ENCODE measurements at places on chromosomes 12 and 14.

DNA sequence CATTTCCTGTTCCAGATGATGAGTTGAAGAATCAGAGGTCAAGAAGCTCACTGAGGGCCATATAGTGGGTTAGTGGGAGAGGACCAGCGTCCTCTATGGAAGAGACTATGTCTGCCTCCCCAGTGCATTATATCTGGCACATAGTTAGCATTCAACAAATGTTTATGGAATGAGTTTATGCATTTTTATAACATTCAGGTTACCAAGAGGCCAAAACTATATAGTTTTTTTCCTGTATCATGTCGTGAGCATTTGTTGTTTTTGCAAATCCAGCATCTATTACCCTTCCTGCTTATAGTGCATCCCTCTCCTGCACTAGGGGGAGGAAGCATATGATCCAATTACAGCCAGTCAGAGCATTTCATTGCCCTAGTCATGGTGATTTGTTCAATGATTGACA lies 60.6 kb downstream of the SUDS3 start:
- DNase-seq, result no peak

- DNase-seq, result no peak
Measured at GRCh38 chr12:55681142-55682077, 26.3 kb downstream of the ITGA7 start.

GRCh38 chr14:24475261-24475660 lies 32.7 kb upstream of the SDR39U1 start:
- no peak for DNase-seq

DNA sequence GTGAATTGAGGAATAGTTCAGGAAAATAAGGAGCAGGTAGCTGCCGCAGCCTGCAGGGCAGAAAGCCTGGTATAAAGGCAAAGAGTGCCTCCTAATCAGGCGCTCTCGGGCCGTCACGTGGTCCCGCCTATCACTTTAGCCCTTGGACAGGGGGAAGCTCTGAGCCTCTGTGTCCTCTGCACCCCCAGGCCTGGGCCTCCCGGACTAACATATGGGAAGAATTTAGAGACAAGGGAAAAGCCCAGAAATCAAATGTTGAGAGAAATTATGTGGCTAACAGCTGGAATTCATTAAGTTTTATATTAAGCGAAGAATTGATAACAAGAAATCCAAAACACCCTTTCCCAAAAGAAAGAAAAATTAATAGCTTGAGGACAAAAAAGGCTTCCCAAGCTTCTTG lies 417.7 kb downstream of the ATP23 start:
- DNase-seq, result no peak

GRCh38 chr14:76078501-76078900 lies 73.2 kb upstream of the GPATCH2L start:
- DNase-seq, result no peak

GRCh38 chr14:65348137-65348536 lies 64.4 kb upstream of the FUT8 start:
- no peak for DNase-seq

GRCh38 chr12:83128540-83128939 lies 441.8 kb downstream of the TMTC2 start:
- DNase-seq, result no peak

DNA sequence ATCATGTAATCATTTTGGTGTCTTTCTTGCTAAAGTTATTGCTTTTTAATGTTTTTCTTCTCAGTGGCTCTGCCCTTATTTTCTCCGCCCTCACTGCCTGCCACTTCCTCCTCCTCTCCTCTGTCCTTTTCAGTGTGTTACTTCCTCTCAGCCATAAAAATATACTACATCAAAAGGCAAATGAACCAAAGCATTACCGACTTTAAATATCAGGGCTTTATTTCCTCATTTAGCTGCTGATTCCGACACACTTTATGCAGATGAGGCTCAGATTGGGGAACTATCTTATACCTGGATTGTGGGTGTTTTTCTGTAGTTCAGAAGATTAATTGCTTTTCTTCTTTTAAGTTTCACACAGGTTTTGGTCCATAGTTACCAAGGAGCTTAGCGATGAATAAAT lies 118.1 kb downstream of the CMAS start:
- DNase-seq, result no peak

DNA sequence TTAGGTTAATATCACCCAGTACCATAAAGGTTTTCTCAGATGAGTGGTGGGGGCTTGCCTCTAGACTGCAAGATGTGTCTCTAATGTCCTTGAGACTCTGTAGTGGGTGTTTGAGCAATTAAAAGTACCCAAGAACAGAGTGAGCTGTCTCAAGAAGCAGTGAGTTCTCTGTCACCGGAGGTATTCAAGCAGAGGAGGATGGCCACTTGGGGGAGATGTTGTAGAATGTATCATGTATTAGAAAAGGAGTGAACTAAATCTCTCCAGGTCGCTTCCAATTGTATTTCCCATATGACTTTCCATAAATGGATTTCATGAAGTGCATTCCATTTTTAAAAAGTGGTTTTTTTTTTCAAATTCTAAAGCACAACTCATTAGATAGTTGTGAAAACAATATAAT lies 35.0 kb downstream of the SLC17A8 start:
- no peak for DNase-seq

DNA sequence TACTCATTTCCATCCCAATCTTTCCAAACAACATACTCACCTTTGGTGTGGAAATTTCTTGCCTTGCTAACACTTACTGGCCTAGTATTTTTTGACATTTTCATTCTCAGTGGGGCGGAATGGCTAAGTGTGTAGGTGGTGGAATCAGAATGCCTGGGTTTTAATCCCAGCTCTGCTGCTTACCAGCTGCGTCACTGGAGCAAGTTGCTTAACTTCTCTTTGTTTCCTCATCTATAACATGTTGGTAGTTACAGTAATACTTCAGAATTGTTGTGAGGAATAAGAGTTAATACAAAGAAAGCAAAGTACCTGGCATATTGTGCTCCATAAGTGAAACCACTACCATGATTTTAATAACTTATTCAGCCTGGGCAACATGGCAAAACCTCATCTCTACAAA lies 3.0 kb upstream of the FAM177A1 start:
- DNase-seq, result no peak

- no peak for DNase-seq
Measured at GRCh38 chr14:77580964-77581505, 35.4 kb downstream of the SPTLC2 start.

DNA sequence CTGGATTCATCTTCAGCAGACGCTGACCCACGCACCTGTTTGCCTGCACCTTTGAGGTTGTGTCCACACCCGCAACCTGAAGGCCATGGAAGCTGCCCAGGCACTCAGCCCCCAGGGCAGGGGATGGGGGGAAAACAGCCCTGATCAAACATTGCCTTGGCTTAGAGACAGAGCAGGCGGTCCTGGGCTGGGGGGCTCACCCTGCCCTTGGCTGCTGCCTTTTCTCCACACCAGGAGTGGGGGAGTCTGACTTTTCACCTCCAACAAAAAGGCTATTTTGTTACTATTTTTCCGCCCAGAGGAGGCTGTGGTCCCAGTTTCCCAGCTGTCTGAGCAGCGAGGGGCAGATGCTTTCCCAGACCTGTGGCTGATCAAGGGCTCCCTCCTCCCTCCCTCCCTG lies 24.2 kb downstream of the BCL11B start:
- DNase-seq, result no peak

- DNase-seq, result no peak
Measured at GRCh38 chr12:55760663-55761062, 17.7 kb downstream of the GDF11 start.

GRCh38 chr12:46214668-46215436 lies 54.0 kb downstream of the SLC38A1 start:
- DNase-seq, result no peak

- no peak for DNase-seq
Measured at GRCh38 chr12:50411051-50411660, 10.5 kb downstream of the LARP4 start.

DNA sequence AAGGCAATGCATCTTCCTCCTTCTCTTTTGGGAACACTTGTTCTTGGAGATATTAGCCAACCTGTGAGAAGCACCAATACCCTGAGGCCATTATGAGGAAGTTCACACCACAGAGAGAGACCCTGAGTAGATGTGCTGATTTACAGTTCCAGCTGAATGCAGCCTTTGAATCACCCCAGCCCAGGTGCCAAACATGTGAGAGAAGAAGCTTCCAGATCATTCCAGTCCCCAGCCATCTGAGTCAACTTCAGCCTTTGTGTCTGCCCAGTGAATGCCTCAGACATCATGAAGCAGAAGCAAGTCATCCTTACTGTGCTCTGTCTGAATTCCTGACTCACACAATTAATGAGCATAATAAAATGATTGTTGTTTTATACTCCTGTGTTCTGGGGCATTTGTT lies 25.1 kb downstream of the C12orf42 start:
- DNase-seq, result no peak

DNA sequence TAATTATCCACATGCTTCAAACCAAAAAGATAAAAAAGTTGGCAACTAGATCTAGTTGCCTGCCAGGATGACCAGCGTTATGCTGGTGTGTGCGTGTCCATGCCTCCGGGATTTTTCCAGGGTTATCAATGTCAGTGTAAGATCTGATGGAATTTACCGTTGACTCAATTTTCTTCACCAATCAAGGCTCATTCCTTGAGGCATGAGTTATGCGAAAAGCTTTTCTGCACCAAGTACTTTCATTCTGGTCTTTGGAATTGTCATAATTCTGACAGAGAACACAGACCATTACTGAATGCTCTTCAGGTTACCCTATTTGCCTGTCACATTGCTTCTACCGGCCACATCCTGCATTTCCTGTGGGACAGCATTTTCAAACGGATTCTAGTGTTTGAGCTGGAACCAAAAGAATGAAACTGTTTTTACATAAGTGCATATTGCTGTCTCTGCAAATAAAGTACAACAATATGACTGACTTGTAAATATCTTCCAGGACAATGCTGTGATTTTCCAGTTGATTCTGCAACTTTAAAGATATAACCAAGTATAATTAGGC lies 91.8 kb downstream of the DUSP16 start:
- DNase-seq, result no peak

DNA sequence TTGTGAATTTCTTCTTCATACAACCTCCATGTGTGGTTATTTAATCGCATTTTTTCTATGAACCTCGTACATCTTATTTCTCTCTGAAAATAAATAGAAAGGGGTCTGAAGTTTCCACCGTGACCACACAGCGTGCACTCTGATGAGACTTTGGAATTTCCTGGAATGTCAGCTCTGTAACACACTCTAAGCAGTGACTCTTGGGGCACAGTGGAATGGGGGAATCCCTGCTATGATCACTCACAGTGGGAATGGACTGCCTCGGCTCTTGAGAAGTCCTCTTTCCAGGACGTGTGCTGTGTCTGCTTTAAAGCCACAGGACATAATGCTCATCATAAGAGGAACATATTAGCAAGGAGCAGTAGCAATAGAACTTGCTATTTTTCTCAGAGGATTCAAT lies 416.2 kb downstream of the EGLN3 start:
- DNase-seq, result no peak

GRCh38 chr12:2363836-2364609 lies 311.2 kb downstream of the CACNA1C start:
- no peak for DNase-seq

- DNase-seq, result no peak
Measured at GRCh38 chr12:132214891-132215290, 70.6 kb downstream of the NOC4L start.

DNA sequence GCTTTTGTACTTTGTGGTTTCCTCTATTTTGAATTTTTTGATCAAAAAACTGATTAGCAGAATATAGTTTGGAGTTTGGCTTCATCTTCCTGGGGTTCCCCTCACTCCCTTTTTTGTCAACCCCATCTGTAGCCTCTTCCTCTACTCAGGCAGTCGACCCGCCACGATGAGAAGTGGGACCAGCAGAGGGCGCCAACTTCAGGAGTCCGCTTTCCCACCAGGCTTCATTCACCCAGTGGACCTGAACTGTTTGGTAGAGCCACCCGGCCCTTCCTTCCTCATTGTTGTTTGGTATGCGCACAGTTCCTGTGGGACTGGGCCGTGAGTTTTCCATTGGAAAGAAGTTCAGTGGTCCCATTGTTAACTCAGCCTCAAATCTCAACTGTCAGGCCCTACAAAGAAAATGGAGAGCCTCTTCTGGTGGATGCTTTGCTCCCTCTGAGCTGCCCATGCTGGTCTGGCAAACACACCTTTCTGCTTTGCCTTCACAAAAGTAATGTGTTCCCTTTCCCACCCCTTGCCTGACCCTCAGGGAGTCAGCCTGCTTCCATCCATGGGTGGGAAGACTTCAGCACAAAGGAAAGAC lies 21.7 kb downstream of the TMBIM6 start:
- peak; percentile 51 for DNase-seq

DNA sequence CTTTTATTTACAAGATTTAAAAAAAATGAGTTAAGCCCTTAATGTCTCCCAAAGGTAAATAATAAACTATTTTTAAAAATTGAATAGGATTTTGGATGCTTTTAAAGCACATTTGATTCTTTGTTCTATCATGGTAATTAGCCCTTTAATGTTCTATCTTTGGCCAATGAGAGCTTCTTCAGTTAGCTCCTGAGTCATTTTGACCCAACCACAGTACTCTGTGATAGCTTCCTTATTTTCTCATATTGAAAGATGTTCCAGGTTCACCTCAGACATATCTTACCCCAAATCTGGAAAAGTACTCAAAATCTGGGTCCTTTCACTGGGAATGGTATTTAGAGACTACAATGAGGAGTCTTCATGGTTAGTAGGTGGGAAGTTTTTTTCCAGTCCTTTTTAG lies 98.0 kb downstream of the MYRFL start:
- DNase-seq, result no peak

GRCh38 chr12:92695577-92695976 lies 7.2 kb upstream of the PLEKHG7 start:
- DNase-seq, result no peak

GRCh38 chr14:53042480-53042879 lies 91.6 kb upstream of the FERMT2 start:
- DNase-seq, result no peak

- DNase-seq, result no peak
Measured at GRCh38 chr12:110001596-110001995, 2.4 kb downstream of the ANKRD13A start.

- no peak for DNase-seq
Measured at GRCh38 chr12:27199638-27200300, 44.3 kb upstream of the STK38L start.

- no peak for DNase-seq
Measured at GRCh38 chr12:124044809-124045321, 71.8 kb downstream of the ZNF664 start.

DNA sequence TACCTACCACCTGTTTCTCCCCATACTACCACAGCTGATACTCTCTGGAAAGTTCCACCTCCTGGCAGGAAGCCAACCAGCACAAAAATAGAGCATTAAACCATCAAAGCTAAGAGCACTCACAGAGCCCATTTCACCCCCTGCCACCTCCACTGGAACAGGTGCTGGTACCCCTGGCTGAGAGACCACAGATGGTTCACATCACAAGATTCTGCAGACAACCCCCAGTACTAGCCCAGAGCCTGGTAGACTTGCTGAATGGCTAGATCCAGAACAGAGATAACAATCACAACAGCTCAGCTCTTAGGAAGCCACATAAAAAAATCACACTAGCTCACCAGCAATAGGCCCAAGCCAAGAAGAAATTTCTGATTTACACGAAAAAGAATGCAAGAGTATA lies 855.2 kb downstream of the FSCB start:
- no peak for DNase-seq

GRCh38 chr14:96146131-96146771 lies 58.4 kb upstream of the BDKRB2 start:
- DNase-seq, result peak; percentile 66
